ENCODE measurements at places on chromosomes 4 and X.

- no peak for DNase-seq
These were observed 30.4 kb upstream of the UBE2NL start for GRCh38 chrX:143853488-143853887.

- no peak for DNase-seq
These were observed 78.7 kb upstream of the PCDH18 start for GRCh38 chr4:137610960-137611359.

DNA sequence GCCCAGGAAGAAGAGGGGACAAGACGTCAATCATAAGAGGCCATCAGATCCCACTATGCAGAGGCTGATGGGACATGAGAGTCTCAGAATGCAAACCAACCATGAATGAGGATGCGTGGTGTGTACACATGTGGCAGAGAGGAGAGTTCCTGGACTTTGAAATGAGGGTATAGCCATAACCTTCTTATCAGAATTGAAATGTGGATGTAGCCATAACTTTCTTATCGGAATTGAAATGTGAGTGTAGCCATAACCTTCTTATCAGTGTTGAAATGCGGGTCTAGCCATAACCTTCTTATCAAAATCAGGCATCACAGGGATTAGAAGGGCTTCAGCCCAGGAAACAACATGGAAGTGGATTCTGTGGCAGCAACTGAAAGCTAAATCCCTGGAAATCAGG lies 415.5 kb upstream of the FAT1 start:
- no peak for DNase-seq

- no peak for DNase-seq
These were observed 309.5 kb upstream of the FMR1 start for GRCh38 chrX:147602176-147602696.

DNA sequence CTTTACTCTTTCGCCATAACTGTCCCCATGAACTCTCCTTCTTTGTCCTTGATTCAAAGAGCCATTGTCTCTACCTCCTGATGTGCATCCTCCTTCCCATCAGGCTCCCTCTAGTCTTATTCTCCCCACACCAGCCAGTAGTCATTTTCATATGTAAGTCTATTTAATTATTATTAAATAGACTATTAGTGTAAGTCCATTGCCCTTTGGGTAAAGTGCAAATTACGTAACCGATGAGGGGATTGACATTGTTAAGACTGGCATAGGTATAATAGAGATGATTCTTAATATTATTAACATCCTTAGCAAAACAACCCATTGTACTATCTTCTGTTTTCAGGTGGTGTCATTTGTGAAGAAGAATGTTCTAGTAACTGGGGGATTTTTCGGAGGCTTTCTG lies 16.7 kb downstream of the CMC4 start:
- DNase-seq: no peak

DNA sequence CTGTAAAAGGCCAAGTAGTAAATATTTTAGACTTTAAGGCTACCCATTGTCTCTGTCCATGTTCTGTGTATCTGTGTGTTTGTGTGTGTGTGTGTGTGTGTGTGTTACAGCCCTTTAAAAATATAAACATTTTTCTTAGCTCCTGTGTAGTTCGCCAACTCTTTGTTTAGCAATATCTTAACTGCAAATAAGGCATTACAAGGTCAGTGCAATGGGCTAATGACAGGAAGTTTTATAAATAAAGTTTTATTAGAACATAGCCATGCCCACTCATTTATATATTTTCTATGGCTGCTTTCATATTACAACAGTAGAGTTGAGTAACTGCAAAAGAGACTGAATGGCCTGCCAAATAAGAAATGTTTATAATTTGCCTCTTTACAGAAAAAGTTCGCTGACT lies 5.9 kb upstream of the SLC7A11 start:
- DNase-seq: no peak

GRCh38 chr4:173446416-173446815 lies 47.5 kb upstream of the SCRG1 start:
- no peak for DNase-seq

- no peak for DNase-seq
These were observed 95.4 kb upstream of the PLAC1 start for GRCh38 chrX:134753718-134754008.

- peak; percentile 61 for DNase-seq
These were observed 11.4 kb downstream of the KLF3 start for GRCh38 chr4:38675146-38676121.

- DNase-seq: peak; percentile 11
These were observed 1.1 kb upstream of the SLC10A7 start for GRCh38 chr4:146522869-146523205.

- DNase-seq: no peak
These were observed 73.4 kb upstream of the PPP2R3B start for GRCh38 chrX:460116-460515.

GRCh38 chr4:157115613-157116335 lies 39.8 kb downstream of the GLRB start:
- DNase-seq: peak; percentile 4

GRCh38 chr4:172169871-172170270 lies 356.7 kb downstream of the GALNTL6 start:
- DNase-seq: no peak

GRCh38 chr4:145580906-145581305 lies 38.3 kb upstream of the MMAA start:
- DNase-seq: no peak

DNA sequence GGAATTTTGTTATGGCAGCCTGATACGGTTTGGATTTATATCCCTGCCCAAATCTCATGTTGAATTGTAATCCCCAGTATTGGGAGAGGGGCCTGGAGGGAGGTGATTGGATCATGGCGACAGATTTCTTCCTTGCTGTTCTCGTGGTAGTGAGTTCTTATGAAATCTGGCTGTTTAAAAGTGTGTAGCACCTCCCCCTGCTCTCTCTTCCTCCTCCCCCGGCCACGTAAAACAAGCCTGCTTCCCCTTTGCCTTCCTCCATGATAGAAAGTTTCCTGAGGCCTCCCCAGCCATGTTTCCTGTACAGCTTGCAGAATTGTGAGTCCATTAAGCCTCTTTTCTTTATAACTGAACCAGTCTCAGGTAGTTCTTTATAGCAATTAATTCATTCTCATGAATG lies 37.9 kb downstream of the SUPT20HL2 start:
- peak; percentile 18 for DNase-seq

DNA sequence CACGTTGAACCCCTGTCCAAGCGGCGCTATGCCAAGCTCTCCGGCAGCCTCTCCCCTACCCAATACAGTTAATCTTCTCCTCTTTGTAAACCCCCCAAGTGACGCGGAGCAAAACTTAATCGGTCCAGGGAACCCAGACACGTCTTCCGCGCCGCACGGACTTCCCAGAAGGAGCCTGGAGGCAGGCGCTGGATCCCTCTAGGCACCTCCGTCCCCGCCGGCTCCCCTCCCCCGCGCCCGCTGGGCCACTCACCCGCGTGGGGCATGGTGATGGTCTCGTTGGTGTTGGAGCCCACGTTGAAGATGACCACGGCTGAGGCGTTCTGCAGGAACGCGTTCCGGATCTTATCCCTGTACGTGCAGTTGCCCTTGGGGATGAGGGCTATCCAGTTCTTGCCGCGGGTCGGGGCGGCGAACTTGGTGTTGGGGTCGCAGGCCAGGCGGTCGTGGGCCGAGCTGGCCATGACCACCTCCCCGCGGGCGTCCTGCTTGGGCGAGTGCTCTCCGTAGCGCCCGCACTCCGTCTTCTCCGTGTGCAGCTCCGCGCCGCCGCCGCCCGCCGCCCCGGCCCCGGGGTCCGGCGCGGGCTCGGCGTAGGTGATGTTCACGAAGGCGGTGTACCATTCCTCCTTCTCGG lies 1.1 kb downstream of the RNF150 start:
- DNase-seq: no peak

DNA sequence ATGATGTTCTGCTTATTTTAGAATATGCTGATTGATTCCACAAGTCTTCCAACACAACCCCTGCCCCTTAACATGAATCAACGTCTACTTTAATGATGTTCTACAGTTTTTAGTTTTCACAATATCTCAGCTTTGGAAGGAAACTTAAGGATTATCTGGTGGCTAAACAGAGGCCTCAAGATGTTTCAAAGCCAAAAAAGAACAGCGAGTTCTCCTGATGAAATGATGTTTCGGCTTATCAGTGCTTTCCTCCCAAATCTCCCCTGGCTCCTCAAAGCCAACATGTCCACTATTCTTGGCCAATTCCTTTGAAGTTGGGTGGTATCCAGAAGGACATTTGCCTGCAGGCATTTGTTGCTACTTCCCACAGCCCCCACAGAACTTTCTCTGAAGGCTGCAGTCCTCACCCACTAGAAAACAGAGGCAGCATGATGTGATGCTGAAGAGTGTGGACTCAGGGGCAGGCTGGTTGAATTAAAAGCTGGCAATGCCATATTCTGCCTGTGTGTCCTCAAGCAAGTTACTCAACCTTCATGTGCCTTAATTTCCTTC lies 87.3 kb downstream of the ADGRG4 start:
- no peak for DNase-seq

- DNase-seq: peak; percentile 42
These were observed 1.2 kb downstream of the CPEB2 start for GRCh38 chr4:15003401-15003890.

- DNase-seq: peak; percentile 1
These were observed 1682.3 kb upstream of the TENM3 start for GRCh38 chr4:180560896-180561295.

DNA sequence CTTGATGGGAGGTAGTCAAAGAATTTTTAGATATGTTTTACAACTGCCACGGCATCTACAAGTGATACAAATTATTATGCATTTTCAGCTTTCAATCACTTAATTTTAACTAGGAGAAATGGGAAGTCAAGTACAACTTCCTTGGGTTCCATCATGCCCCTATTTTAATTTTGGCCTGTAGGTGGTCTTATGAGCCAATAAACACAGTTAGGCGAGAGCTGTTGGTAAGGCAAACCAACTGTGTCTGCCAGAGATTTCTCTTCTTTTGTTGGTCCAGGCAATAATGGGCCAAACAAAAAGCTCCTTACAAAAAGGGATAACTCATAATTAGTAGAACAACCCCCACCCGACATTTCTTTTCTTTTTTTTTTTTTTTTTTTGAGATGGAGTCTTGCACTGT lies 63.3 kb upstream of the ARX start:
- DNase-seq: no peak

- no peak for DNase-seq
These were observed 439.2 kb upstream of the FAM47C start for GRCh38 chrX:36568946-36569345.

GRCh38 chr4:108360754-108361445 lies 192.2 kb upstream of the LEF1 start:
- DNase-seq: no peak

- DNase-seq: no peak
These were observed 177.8 kb upstream of the HAND2 start for GRCh38 chr4:173707658-173708419.

DNA sequence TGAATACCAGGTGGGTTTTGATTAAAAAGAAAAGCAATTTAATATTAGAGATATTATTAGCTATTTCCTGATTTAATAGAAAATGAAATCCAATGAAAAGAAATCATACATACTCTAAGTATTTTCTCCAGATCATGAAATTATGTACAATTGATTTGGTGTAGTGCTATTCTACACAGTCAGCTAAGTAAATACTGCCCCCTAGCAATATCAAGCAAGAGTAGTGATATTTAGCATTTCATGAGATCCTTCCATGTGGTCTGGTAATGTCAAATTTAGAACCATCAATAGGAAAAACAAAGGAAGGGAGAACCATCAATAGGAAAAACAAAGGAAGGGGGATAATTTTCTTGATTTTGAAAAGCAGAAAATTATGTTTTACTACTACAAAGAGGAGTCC lies 114.6 kb downstream of the TBCK start:
- DNase-seq: no peak

DNA sequence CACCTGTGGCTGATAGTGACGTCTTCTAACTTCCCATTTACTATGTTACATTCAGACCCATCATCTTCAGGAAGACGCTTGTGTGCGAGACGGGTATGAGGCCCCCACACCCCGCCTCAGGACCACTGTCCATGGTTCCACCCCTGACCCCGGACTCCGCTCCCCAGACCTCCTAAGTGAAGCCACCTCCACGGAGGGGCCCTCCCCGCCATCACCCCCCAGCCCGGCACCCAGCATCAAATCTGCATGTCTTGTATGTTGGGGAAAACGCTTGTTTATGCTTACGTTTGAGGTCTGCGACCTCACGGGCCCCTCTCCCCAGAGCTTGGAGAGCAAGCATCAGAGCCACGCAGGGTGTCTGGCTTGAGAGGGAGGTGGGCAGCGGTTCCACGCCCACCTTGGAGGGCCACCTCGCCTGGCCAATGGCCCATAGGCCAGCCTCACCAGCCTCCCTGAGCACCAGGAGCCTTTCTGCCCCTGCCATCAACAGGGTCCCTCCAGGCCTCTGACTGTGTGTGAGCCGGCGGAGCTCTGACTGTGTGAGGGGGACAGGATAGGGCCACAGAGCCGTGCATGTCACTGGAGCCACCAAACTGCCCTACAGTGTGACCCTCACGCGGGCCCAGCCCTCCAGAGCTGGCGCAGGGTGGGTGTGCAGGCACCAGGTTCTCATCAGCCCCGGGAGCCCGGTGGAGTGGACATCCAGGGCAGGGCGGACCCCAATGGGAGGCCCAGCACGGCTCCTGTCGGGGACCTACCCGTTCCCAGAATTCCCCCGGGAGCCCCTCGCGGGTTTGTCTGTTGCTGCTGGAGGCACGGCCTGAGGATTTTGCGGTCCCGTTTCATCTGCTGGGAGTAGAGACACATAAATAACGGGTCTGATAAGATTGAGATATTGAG lies 88.4 kb upstream of the NKX1-1 start:
- no peak for DNase-seq

- DNase-seq: no peak
These were observed 56.8 kb downstream of the TAPT1 start for GRCh38 chr4:16169490-16169889.

DNA sequence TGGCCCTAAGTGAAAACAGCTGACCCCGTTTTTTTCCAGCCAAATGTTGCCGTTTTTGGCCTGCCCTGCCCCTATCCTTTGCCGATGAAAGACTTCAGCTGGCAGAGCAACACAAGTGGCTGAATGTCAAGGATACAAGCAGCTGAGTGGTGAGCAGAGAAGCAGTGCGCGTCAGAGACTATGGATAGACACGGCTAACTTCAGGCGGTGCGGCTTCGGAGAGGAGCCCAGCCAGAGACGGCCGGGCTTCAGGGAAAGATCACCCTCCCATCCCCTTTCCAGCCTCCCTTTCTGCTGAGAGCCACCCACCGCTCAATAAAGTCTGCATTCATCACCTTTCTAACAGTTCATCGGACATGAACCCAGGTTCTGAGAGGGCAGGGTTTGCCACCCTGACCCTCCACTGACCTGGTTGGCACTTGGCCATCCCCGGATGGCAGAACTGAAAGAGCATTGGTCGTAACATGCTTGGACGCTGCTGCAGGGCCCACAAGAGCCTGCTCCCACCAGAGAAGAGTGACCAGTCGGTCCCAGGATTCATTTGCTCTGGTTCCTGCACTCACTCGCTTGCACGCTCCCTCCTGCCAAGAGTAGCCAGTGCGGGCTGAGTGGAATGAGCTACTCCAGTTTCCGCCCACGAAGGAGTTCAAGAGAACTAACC lies 125.8 kb downstream of the PPEF1 start:
- no peak for DNase-seq

DNA sequence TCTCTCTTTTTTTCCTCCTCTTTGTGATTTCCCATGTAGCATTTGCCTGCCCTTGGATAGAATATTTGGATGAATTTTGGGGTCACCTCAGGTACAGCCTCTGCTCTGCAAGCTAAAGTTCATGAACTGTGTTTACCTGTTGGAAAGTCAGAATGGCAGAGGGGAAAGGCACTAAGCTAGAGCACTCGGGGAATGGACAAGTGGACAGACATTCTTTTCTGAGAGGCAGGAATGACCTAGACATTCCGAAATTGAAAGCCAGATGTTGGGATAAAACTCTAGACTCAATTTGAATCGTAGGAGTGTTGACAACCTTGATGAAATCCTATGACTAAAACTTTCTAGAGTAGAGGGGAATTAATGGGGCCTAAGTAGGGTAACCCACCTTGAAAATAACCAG lies 56.1 kb downstream of the LUZP4 start:
- DNase-seq: no peak

- no peak for DNase-seq
These were observed 4.4 kb upstream of the C4orf36 start for GRCh38 chr4:86896596-86896995.
